Effector memory CD4-positive, alpha-beta T cell (primary cell): ENCODE measurements at places on chromosomes 12 and 14.

DNA sequence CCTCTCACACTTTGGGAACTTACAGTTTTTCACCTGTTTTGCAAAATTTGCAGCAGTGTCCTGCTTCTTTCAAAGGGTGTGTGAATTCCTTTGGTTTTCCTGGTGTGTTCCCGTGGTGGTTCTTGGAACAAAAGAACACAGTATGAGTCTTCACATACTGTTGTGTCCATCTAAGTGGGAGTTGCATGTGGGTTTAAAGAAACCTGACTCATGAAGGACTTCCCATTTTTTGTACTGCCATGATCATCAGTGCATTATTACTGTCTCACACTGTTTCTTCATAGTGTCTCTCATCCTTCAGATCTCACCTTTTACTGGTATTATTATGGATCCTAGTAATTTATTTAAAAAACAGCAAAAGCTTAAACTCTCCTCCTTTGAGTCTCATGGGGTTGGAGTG is 3.8 kb upstream of the GZMH start:
- H3K27me3 ChIP-seq = no peaks in the 10 kb centered on the region
- H3K4me1 ChIP-seq = no peaks in the 10 kb centered on the region
- no peaks in the 10 kb centered on the region for H3K36me3 ChIP-seq
- H3K27ac ChIP-seq = no peak overlapping the region
- no peak for DNase-seq

DNA sequence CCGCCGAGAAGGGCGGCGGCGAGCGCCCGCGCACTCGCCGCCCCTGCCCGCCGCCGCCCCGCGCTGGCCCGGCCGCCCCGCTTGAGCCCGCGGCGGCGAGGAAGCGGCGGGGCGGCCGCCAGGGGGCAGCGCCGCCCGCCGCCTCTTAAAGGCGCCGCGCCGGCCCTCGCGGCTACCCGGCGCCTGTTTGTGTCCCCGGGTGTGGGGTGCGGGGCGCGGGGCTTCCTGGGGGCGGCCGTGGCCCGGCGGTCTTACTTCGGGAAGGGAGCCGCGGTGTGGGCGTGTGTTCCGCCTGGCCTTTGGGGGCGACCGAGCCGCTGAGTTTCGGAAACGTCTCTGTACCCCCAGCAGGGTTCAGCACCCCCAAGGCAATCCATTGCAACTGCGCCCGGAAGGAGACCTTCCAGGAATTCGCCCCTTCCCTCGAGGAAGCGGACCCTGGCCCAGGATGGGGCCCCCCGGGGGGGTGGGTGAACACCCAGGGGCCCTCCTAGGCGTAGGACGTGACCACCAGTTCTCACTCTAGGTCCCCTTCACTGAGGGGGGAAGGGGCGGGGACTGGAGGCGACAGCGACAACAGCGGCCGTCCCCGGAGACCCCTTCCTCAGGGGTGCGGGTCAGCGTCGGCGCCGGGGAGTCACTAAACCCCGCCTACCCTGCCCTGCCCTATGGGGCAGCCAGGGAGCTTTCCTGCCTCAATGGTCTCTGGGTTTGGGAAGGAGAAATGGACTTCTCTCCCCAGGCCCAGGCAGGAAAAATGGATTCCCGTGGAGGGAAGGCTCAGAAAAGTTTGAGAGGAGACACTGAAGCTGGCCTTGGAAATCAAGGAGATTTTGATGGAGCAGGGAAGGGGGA is at the start of gene ITPK1:
ITPK1 (minus strand) TSS at position 105 of the 855 bp plus-strand sequence. CDS start 762 bp downstream, outside the sequence.
- H3K27me3 ChIP-seq = no peaks in the 10 kb centered on the region
- H3K4me1 ChIP-seq = peaks cover 16% of the 10 kb centered on the region
- H3K27ac ChIP-seq = peak within 1 kb of the TSS; percentile 79
- H3K36me3 ChIP-seq = no peaks in the 10 kb centered on the region
- DNase-seq = peak; percentile 25

- no peaks in the 10 kb centered on the region for H3K27me3 ChIP-seq
- no peak overlapping the region for H3K4me3 ChIP-seq
- H3K27ac ChIP-seq = no peak overlapping the region
- H3K4me1 ChIP-seq = no peaks in the 10 kb centered on the region
- no peaks in the 10 kb centered on the region for H3K36me3 ChIP-seq
These were observed 24.9 kb downstream of the NAV3 start for GRCh38 chr12:77855548-77855947.

- no peaks in the 10 kb centered on the region for H3K36me3 ChIP-seq
- H3K4me3 ChIP-seq = no peak overlapping the region
- DNase-seq = no peak
These were observed 20.9 kb upstream of the RCOR1 start for GRCh38 chr14:102571478-102572042.

GRCh38 chr12:68429696-68430095 is 97.5 kb upstream of the MDM1 start:
- no peaks in the 10 kb centered on the region for H3K36me3 ChIP-seq
- H3K27me3 ChIP-seq = no peaks in the 10 kb centered on the region
- no peak for DNase-seq

GRCh38 chr12:51548241-51548640 is 42.8 kb upstream of the SCN8A start:
- H3K27ac ChIP-seq = no peak overlapping the region
- peaks cover 3% of the 10 kb centered on the region for H3K27me3 ChIP-seq
- no peak for DNase-seq
- no peaks in the 10 kb centered on the region for H3K4me1 ChIP-seq
- H3K36me3 ChIP-seq = no peaks in the 10 kb centered on the region

DNA sequence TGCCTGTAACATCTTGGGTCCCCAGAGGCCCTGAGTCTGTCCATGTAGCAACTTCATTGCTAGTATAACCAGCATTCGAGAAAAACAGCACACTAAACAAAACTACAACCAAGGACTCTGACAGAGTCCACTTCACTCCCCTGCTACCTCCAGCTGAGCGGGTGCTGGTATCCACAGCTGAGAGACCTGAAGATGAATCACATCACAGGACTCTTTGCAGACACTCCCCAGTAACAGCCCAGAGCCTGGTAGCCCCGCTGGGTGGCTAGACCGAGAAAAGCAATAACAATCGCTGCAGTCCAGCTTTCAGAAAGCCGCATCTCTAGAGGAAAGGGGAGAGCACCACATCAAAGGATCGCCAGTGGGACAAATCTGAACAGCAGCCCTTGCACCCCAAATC is 9.0 kb upstream of the IQSEC3 start:
- peaks cover 21% of the 10 kb centered on the region for H3K27me3 ChIP-seq
- H3K27ac ChIP-seq = no peak overlapping the region
- H3K36me3 ChIP-seq = no peaks in the 10 kb centered on the region
- H3K4me1 ChIP-seq = no peaks in the 10 kb centered on the region
- DNase-seq = no peak

DNA sequence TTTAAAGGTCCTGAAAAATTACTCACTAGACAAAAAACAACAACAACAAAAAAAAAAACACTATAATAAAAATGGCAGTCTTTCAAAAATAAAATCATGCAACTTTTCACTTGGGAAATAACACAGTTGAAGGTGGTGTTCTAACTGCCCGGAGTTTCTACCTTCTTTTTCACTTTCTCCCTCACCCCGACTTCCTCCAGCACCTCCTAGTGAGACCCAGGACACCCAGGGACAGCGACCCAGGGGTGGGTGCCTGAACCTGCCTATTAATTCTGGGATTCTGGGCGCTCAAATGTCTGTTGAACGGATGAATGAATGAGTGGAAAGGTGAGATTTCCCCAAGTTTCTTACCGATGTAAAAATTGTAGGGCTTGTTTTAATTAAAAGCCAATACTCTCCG is 2.0 kb upstream of the FZD10 start:
- H3K4me1 ChIP-seq = peaks cover 3% of the 10 kb centered on the region
- DNase-seq = no peak
- H3K27me3 ChIP-seq = peaks cover 24% of the 10 kb centered on the region
- H3K4me3 ChIP-seq = no peak overlapping the region
- no peaks in the 10 kb centered on the region for H3K36me3 ChIP-seq

DNA sequence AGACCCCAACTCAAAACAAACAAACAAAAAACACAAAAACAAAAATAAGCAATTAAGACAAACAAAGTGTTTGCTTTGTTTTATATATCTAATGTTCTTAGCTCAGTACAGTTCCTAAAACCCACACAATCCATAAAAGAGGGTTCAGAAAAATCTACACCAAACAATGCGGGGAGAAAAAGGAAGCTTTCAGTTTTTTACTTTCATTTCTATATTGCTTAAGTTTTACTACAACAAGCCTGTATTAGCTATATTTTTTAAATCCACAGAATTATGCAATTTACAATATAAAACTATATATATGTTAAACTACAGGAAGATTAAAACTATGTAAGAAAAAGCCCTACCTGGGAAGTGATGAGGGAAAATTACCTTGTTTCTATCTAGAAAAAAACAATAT is 41.4 kb downstream of the CLIP1 start:
- H3K27me3 ChIP-seq = no peaks in the 10 kb centered on the region
- H3K27ac ChIP-seq = no peak overlapping the region
- H3K36me3 ChIP-seq = peaks cover 19% of the 10 kb centered on the region
- no peak for DNase-seq
- no peaks in the 10 kb centered on the region for H3K4me1 ChIP-seq
- no peak overlapping the region for H3K4me3 ChIP-seq
